ENCODE measurements at places on chromosomes 1 and 21.

GRCh38 chr1:150909585-150910180 lies 16.5 kb upstream of the SETDB1 start:
- DNase-seq = no peak

DNA sequence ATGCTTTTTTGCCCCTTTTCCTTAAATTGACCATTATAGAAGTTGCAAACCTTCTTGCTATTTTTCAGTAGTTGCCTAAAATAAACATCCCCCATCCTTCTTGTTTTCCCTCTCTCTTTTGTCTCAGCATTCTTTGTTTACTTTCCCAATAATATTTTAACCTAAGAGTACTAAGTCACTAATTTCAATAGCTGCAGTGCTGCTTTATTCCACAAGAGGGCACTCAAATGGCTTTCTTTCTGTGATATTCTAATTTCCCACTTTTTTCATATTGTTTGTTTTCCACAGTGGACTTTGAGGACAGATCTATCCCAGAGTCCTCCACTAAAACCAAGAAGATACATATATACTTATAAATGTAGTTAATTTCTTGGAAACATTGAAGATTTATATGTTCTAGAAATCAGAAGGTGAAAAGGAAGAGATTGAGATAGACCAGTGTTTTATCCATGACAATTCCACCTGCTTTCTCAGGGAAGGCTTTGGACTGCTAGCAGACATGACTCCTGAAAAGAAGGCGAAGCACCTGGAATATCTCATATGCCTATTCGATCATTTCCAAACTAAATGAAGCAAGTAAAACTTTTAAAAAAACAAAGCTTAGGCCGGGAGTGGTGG lies 104.8 kb upstream of the GRIK1 start:
- DNase-seq = no peak

- DNase-seq = no peak
These were observed 10.7 kb upstream of the MMEL1 start for GRCh38 chr1:2643414-2644077.

DNA sequence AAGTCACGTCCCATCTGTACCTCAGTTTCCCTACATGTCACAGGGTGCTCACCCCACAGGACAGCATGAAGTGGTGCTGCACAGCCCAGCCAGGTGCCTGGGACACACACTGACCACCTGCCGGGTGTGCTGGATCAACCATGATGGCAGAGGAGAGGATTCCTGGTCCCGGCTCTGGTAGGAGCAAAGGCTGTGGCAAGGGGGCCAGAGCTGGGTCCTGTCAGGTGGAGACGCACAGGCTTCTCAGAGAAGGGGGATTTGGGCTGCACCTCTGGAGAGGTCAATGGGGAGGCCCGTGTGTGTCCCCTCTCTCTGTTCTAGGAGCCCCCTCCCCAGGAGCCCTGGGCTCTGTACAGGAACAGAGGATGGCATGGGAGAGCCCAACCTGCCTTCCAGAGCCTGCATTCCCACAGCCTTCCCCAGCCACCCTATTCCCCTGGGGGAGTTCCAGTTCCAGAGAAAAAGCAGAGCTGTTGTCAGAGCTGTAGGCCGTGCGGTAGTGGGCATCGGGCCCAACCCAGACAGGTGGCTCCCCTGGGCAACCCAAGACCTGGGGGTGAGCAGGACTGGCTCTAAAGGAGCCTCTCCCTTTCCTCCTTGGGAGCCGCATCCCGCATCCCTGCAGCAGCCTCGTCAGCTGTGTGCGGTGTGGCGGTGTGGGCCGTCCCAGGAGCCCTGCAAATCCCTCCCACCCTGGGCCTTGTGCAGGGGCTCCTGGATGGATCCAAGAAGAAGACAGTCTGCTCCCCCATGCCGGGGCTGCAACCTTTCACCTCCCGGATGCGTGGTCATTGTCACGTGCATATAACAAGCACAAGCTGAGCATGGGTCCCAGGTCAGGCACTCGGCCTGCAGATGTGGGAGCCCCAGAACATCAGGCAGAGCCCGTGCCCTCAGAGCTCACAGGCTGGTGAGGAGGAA lies 2.9 kb upstream of the TFF3 start:
- DNase-seq = no peak

DNA sequence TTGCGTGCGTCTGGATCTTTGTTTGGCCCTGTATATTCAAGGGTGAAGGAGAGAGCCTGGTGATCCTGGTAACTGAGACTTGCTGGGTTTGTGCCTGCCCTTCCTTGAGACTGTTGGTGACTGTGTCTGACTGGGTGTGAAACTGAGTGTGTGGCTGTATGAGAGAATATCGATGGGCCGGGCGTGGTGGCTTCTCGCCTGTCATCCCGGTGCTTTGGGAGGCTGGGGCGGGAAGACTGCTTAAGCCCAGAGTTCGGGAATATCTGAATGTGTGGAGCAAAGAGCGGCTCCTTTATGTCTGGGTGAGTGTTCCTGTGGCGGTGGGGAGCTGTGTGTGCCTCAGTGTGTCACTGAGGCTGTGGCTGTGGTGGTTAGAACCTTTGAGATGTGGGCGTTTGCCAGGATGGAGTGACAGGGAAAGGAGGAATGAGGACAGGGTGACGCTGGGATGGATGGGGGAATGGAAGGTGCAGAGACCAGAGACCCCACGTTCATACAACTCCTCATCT lies 2.7 kb upstream of the MARCKSL1 start:
- DNase-seq = no peak

- no peak for DNase-seq
These were observed 92.0 kb downstream of the CASZ1 start for GRCh38 chr1:10704368-10704882.

GRCh38 chr1:44775930-44776729 lies 790 bp downstream of the RPS8 start:
- DNase-seq = no peak

DNA sequence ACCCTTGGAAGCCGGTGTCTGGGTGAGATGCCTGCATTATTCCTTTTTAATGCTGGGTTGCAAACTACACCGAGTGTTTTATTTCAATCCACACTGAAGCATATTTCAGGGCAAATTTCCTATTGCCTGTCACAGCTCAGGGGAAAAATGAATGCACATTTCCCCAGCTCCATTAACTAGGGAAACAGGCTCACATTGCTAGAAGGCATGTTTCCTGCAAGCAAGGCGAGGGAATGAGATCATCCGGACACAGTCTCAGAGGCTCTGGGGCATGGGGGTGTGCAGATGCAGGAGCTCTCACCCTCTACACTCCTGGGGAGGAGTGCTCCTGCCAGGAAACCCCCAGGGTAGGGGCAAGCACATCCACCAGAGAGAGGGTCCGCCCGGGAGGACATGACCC lies 24.6 kb downstream of the SYT2 start:
- DNase-seq = no peak

DNA sequence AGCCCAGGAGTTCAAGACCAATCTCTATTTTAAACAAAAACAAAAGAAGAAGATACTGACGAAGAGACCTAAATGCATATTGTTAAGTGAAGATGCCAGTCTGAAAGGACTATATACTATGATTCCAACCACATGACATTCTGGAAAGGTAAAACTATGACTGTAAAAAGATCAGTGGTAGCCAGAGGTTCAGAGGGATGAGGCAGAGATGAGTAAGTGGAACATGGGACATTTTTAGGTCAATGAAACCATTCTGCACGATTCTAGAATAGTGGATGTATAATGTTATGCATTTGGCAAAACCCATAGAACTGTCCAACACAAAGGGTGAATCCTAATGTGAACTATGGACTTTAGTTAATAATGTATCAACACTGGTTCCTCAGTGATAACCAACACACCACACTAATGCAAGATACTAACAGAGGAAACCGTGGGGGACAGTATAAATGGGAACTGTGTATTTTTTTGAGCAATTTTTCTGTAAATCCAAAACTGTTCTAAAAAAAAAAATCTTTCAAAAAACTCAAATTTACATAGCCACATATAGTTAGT lies 8.2 kb downstream of the RC3H1 start:
- no peak for DNase-seq

- DNase-seq = no peak
These were observed 7.5 kb downstream of the TAF1A start for GRCh38 chr1:222582099-222582774.

- no peak for DNase-seq
These were observed 84.4 kb downstream of the HSF2BP start for GRCh38 chr21:43574741-43575472.

DNA sequence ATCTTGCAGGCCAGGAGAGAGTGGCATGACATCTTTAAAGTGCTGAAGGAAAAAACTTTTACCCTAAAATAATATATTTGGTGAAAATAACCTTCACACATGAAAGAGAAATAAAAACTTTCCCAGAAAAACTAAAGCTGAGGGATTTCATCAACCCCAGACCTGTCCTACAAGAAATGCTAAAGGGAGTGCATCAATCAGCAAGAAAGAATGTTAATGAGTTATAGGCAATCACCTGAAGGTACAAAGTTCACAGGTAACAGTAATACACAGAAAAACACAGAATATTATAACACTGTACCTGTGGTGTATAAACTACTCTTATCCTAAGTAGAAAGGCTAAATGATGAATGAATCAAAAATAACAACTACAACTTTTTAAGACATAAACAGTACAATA lies 249.2 kb upstream of the PKN2 start:
- no peak for DNase-seq

DNA sequence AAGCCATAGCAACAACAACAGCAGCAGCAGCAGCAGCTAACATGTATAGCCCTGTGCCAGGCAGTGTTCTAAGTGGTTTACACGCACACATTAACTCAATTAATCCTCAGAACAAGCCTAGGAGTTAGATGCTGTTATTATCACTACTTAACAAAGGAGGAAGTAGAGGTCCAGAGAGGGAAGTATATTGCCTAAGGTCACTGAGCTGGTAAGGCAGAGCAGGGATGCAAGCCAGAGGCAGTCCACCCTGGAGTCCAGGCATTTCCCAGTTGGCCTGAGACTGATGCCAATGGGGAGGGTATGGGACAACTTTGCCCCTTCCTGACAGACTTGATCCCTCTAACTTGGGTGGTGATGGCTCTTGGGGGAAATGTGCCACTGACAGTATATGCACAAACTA lies 6.8 kb downstream of the CDC14A start:
- DNase-seq = no peak

- no peak for DNase-seq
These were observed 3.7 kb downstream of the CSTB start for GRCh38 chr21:43772425-43772821.

- no peak for DNase-seq
These were observed 594 bp upstream of the PANK4 start for GRCh38 chr1:2526824-2527555.

DNA sequence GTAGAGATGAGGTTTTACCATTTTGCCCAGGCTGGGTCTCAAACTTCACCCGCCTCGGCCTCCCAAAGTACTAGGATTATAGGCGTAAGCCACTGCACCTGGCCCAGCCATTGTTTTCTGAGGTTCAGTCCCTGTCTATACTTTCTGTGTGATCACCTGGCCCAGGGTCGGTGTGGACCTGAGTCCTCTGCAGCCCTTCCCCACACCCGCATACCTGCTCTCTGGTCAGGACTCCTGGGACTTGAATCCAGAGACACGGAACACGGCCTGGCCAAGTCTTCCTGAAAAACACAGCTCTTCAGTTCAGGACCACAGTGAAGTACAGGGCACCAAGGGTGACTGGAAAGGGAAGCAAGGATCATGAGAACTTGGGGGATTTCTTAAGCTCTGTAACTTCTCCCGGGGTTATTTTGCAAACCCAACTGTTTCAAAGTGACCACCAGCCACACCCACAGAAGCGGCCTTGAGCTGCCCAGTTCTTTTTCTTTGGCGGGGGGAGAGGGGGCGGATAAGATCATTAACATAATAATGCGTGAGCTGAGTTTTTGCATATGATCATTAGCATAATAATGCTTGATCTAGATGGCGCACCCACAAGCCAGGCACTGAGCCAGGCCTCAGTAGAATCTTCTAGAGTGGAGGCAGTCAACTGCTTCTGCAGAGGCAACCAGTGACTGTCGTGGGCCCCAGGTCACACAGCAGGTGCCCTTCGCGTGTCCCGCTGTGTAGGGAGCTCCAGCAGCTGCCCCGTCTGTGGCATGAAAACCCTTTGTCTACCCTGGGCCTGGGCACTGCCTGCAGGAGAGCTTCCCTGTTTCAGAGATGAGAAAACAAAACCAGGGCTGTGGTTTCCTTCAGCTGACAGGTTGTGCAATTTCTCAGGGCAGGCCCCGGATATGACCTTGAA lies 1.7 kb upstream of the NADK start:
- peak; percentile 28 for DNase-seq

Data from stimulated activated CD8-positive, alpha-beta memory T cell treated with anti-CD3 and anti-CD28 coated beads, Interleukin-7, amount 100 ng/mL, for 24 hours (primary cell).